ENCODE measurements at places on chromosomes 6 and 20.

- DNase-seq: no peak
Measured at GRCh38 chr6:16995511-16996250, 106.2 kb upstream of the STMND1 start.

- DNase-seq: no peak
Measured at GRCh38 chr6:5766260-5766659, 240.5 kb downstream of the NRN1 start.

- DNase-seq: no peak
Measured at GRCh38 chr6:41197234-41197633, 3.7 kb downstream of the TREML2 start.

GRCh38 chr6:33694977-33695376 lies 16.5 kb downstream of the UQCC2 start:
- DNase-seq: no peak

DNA sequence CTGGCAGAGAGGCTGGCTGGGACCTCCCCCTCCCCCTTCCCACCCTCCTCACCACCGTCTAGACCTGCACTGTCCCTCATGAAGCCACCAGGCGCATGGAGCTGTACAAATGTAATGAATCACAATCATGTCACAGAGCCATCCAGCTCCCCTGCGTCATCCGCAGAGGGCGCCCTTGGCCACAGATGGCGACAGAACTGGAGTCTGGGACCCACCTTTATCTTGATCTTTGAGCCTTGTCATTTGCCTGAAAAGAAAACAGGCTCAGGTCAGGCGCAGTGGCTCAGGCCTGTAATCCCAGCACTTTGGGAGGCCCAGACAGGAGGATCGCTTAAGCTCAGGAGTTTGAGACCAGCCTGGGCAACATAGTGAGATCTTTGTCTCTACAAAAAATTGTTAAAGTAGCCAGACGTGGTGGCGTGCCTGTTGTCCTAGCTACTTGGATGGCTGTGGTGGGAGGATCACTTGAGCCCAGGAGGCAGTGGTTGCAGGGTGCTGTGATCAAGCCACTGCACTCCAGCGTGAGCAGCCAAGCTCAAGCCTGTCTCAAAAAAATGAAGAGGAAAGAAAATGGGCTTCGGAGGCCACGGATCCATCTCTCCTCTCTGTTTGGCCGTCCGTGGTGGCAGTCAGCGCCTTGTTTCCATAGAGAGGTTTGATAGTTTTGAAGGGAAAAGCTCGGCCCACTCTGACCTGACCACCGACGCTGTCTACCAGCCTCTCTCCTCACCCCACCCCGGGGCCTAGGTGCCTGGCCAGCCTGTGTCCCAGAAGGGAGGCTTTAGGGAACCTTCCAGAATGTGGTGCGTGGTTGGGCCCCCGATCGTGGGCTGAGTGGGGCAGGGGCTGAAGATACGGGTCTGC lies 6.2 kb downstream of the COL9A3 start:
- DNase-seq: peak; percentile 56

GRCh38 chr6:32967151-32968091 lies 973 bp upstream of the BRD2 start:
- peak; percentile 67 for DNase-seq

DNA sequence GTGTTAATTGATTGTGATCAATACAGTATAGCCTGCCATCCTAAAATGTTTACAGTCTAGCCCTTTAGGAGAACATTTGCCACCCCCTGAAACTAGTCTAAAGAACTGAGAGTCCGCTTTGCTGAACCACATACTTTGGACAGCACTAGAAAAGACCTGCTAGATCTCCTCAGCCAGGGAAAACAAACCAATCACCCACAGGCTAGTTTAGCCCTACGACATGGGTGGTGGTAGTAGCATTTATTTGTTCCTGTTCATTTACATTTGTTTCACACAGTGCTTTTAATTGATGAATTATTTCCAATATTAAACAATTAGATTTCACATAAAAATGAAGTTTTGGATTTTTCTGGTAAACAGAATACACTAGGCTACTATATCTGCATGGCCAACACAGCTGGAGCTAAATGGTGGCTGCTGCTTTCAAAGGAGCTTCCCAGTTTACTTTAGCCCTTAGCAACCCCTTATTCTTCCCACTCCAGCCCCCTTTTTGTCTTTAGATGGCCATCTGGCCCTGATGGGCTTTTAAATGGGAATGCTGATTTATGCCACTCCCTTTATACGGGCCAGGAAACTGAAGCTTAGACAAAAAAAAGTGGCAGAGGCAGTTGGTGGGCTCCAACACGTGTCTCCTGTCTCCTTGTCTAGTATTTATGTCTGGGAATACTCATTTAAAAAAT lies 72.4 kb downstream of the ADGRG6 start:
- DNase-seq: no peak

GRCh38 chr6:152386131-152386530 lies 251.0 kb downstream of the SYNE1 start:
- DNase-seq: no peak

DNA sequence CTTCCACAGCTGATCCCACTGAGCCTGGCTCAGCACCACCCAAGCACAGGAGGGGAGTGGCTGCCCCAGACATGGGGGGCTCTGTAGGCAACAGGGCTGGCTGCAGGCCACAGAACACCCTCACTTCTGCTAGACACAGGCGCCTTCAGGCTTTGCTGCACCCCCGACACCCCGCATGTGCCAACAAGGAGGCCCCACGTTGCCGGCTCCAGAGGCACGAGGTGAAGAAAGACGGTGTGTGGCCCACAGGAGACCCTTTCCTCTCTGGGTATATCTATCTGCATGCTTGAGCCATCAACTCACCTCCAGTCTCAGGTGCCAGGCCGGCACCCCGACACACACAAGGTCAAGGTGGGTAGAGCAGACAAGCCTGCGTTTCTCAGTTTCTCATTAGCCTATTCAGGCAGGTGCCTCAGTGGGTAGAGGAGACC lies 158.3 kb downstream of the DLL1 start:
- no peak for DNase-seq

GRCh38 chr6:147675281-147675680 lies 166.8 kb downstream of the SAMD5 start:
- DNase-seq: no peak

- DNase-seq: peak; percentile 69
Measured at GRCh38 chr20:20207291-20207690, 155.0 kb downstream of the CFAP61 start.

DNA sequence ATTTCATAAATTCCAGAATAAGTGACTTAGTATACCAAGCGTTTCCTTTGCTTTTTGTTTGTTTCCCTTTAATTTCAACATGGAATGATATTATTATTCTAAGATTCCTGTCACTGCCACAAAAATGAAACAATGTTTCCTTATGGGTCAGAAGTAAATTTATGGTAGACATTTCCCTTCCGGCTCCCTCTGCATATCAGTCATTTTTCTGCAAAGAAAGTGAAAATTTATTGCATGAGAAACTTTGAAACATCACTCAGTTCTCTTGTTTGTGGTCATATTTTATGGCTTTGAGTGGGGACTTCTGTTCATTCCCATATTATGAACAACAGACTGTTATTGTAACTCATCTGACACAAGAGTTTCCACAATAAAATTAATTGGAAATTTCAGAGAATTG lies 97.8 kb downstream of the NKAIN2 start:
- DNase-seq: no peak

- peak; percentile 79 for DNase-seq
Measured at GRCh38 chr6:27188061-27188884, 59.2 kb upstream of the PRSS16 start.

DNA sequence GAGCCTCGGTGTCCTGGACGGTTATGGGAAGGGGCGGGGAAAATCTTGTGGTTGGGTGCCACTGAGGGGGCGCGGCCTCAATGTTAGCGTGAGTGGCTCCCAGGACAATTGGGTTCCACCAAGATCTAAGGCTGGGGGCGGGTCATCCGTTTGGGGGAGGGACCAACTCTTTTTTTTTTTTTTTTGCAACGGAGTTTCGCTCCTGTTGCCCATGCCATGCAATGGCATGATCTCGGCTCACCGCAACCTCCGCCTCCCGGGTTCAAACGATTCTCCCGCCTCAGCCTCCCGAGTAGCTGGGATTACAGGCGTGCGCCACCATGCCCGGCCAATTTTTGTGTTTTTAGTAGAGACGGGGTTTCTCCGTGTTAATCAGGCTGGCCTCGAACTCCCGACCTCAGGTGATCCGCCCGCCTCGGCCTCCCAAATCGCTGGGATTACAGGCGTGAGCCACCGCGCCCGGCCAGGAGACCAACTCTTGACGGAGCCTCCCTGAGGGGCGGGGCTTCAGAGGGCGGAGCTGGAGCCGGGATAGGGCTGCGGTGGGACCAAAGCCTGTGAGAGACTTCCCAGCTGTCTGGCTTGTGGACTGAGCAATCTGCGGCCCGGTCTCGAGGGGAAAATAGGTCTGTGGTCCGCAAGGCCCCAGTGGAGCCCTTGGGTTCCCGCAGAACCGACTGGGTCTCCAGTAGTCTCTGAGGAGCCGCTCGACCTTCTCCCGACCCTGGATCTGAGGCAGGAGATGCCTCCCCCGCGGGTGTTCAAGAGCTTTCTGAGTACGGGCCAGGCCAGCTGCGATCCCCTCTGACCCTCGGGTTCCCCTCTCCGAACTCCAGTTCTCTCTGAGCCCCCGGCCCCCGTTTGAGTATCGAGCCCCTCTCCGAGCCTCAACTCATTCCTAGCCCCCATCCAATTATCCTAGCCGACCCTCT lies 1.1 kb downstream of the SPAG4 start:
- no peak for DNase-seq

DNA sequence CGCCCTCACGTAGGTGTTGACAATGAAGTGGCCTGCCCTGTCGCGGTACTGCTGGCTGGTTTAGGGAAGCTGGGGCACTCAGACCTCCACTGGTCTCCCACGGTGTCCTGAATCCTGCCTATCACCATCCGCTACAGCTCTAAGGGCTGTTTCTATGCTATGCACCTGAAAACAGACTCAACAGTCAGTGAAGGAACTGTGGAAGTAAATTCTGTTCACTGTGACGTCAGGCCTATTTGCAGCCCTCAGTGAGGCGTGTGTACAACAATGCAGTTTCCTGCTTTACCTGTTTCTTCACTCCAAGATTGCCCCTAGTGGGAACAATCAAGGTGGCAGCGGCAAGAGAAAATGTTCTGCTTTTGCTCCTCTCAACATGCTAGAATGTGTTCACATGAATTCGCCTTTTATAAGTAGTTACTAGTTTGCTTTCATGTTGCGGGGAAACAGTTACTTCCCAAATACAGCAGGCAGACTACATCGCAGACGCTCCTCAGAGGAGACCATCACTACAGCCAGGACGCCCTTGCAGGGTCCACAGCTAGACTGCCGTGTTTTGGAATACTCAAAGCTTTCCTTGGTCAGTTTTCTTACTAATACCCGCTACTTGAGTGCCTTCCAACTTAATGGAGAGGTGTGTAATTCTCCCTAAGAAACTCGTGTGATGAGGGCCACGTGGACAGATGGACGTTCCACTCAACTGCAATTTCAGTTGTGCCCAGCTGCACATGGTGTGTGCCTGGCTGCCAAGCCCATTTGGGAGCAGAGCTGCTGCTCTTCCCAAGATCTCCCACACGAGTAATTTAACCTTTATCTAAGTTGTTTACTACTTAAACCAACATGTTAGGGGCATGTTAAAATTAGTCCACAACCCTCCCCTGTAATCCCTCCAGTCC lies 25.4 kb downstream of the DIDO1 start:
- peak; percentile 70 for DNase-seq

DNA sequence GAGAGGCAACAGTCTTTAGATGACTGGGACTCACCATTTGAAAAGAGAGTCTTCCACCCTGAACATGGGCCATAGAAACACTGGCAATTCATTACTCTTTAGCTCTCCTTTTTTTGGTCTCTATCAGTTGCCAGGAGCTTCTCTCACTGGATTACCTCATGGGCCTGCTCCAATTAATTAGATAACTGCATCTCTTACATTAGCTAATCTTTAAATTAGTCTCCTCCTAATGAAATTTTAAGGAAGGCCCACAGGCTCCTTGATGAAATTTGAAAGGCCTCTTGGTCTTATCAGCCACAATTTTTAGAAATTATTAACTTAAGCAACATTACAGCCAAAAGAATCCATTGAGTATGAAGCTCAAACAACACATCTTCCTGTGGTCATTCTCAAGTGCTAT lies 184.4 kb downstream of the UNC5CL start:
- no peak for DNase-seq

- no peak for DNase-seq
Measured at GRCh38 chr6:127851197-127851596, 49.7 kb downstream of the THEMIS start.

- DNase-seq: no peak
Measured at GRCh38 chr6:56536536-56536935, 106.2 kb downstream of the DST start.

DNA sequence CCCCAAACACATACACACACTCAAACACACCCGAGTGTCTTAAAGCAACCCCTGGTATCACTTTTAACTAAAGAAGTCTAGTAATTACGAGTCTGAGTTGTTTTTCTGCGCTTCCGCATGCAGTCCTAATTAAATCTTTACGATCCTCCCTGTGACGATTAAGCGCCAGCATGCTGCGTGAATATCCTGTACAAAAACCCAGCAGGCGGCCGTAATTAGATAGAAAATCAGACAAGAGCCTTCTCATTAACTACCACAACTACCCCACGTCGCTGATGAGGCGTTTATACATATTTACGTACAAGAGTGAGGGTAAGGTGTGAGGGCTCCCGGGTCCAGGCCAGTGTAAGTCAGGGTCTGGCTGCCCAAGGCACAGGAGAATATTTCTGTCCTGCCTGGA lies 8.1 kb downstream of the TFAP2B start:
- no peak for DNase-seq

GRCh38 chr6:5361396-5361795 lies 100.1 kb downstream of the FARS2 start:
- DNase-seq: no peak

All from NCI-H510A treated with DMSO at 0.1 percent for 48 hours (cell line).